Umbilical cord (tissue), 2 donors: ENCODE measurements at places on chromosomes 3 and 15. TPM values are rescaled to one million over a fixed set of nuclear protein-coding genes. Genes with fewer than 3 reads are reported as not detected.

GRCh38 chr3:64053581-64053980 is 30.3 kb upstream of the PSMD6 start:
- DNase-seq, result no peak

The SCAMP2 gene
- total RNA-seq, result 19.0 TPM

The RTP2 gene
- total RNA-seq, result not detected

- DNase-seq, result no peak
Observed at GRCh38 chr15:59562448-59563186, 49.0 kb upstream of the GCNT3 start.

DNA sequence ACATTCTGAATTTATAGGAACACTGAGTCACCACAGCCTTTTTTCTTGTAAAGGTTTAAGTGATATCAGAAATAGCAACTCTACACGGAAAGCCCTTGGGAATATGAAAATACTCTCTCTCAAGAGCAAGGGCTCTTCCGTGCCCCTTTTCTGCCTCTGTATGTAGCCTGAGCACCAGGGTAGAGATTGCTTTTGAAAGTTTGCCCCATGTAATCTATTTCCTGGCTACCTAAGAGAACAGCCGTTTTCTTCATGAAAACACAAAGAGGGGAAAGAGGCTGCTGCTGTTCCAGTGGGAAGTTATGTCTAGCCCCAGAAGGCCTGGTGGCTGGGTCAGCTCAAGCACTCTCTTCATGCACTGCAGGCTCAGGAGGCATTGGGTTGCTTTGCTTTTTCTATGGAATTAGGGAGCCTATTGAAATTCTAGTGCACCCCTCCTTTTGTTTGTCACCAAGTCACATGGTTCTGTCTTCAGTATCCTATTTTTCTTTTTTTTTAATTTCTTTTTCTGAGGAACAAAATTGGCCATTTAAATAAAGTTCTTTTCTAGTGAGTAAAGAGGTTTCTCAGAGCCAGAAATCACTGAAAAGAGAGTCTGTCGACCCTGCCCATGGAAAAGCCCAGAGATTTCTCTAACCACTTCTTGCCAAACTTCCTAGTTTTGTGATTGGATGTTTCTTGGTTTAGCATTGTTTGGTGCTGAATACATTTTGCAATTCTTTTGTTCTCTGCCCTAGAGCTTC is 39.5 kb downstream of the TIGIT start:
- DNase-seq, result no peak

DNA sequence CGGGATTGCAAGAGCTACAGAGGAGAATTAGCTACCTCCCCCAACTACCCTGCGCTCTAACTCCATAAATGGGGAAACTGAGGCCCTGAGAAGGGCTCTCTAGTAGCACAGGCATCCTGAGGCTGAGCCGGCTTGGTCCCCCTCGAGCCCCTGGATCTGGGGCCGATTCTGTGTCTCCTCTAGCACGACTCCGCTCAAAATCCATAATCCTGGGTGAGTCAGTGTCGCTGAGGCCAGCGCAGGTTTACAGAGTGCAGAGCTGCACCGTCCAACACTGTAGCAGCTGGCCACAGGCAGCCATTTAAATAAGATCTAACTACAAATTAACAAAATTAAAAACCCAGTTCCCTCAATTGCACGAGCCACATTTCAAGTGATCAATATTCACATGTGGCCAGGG is 10.8 kb downstream of the GATA2 start:
- DNase-seq, result peak; percentile 57

GRCh38 chr15:62844564-62845240 is 197.8 kb upstream of the TPM1 start:
- no peak for DNase-seq

DNA sequence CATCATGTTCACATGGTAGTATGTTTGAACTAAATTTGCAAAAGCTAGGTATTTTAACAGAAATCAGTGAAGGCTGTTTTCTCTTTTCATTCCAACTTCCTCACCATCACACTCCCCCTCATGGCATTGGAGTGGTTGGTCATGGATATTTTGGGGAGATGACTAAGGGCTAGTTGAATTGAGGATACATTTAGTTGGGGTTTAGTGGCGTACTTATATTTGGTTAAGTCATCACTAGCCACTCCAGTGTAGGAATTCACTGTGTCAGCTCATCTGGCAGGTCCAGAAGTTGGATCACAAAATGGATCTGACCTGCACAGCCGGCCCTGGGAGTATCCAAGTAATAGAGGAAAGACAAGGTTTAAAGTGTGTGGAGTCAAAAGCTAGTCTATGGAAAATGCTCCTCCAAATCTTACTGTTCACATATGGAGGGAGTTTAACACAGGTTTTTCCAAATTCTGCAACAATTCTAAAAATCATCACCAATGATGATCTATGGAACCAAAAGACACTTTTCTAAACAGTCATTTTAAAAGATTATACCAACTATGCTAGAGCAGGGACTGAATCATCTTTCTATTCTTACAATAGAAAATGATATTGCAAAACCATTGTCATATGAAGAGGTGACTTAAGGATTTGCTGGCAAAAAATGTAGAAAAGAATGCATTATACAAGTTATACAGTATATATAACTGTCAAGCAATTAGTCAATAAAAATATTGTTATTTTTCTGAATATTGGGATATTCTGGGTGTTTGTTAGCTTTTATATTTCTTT is 247.8 kb upstream of the PEX5L start:
- DNase-seq, result no peak

The CFAP100 gene
- 3.4 TPM for total RNA-seq

- DNase-seq, result no peak
Observed at GRCh38 chr15:31275331-31276262, 51.0 kb upstream of the KLF13 start.

- no peak for DNase-seq
Observed at GRCh38 chr3:55897573-55898224, 410.6 kb upstream of the WNT5A start.

The UBA3 gene
- 41.2 TPM for total RNA-seq

The SHC4 gene
- total RNA-seq, result 4.8 TPM

DNA sequence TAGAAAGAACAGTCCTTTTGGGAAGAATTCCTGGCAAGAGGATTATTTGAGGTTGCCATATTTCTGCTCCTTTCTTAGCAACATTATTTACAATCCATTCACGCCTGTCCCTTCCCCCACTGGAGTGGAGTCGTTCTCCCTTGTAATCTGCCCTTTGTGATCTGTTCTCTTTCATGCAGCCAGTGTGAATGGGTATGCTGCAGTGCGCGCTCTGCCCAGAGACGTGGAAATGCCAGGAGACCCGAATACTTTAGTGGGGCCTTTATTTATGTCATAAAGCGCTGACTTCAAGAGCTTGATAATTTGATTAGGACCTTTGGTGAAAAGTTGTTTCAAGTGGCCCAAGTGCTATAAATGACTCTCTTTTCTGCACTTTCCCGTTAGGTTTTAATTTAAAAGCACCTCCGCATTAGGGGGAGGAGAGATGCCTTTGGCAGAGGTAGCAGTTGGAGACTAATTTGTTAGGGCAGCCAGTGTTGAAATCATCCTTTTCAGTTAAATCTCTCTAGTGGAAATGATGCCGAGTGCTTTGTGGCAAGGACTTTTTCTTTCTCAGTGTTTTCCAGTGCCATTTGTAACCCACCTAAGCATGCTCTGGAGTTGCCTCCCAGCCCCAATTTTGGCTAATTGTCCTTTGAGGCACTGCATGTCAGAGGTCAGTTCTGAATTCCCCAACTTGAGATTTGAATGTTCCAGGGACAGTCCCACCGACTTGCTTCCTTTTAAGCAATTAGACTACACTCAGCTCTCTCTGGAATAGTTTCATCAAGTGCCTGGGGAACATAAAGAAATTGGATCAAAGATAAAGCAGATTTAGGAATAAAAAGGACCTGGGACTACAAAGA is 52.4 kb downstream of the PSMD6 start:
- peak; percentile 31 for DNase-seq

The CKMT1A gene
- 3.6 TPM for total RNA-seq

The LRRC31 gene
- not detected for total RNA-seq

DNA sequence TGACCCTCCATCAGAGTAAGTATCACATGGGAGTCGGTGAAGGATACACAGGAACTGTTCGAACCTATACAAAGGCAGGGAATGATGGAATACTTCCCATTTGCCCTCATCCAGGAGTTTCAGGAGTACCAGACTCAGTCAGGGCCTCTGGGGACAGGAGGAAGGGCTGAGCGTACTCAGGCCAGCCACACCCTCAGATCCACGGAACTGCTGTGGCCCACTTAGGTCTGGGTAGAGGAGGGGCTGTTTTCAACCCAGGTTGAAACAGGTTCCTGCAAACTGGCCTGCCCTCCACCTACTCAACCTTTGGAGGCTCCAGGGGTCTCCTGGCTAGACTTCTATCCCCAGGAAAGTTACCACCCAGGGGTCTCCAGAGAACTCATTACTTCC is 6.7 kb upstream of the IGDCC3 start:
- DNase-seq, result no peak

The TLR9 gene
- 0.24 TPM for total RNA-seq

The ZNF774 gene
- total RNA-seq, result 8.2 TPM

The ACTRT3 gene
- total RNA-seq, result 2.6 TPM

DNA sequence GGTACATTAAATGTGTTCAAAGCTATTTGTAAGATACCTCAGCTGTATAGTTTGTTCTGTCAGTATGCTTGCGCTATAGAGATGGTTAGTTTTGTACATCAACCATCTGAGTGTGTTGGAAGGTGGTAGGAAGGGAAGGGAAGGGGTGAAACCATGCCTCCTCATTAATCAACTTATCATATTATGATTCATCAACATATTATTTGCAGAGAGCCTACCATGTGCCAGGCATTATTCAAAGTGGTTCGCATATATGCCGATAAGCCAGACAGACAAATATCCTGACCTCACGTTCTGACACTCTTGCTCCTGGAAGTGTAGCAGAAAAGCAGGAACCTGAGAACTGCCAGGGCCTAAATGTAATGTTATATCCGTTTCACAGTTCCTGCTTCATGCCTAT is 248.1 kb upstream of the NR2E3 start:
- DNase-seq, result no peak

The IGSF11 gene
- total RNA-seq, result 7.7 TPM

- DNase-seq, result no peak
Observed at GRCh38 chr3:193873426-193874201, 262.3 kb upstream of the HES1 start.

The PPARG gene
- 2.9 TPM for total RNA-seq

GRCh38 chr3:42613462-42613861 is 13.0 kb downstream of the NKTR start:
- DNase-seq, result no peak

- DNase-seq, result peak; percentile 72
Observed at GRCh38 chr3:140863580-140864009, 78.0 kb upstream of the SLC25A36 start.

DNA sequence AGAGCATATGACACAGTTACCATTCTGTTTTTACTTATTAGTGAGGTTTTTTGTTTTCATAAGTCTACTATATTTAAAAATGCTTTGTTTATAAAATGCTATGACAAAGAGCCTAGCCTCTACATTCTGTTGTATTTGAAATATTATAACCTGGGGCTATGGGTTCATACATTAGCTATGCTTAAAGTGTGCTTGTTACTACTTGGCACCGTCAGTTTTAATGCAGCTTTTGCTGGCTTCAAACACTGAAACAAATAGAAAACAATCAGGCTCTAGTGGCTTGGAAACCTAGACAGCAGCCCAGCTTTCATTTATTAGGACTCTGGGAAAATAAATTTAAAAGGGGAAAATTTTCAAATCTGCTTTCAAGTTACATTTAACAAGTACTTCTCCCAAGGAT is 635.9 kb downstream of the CADM2 start:
- DNase-seq, result no peak

DNA sequence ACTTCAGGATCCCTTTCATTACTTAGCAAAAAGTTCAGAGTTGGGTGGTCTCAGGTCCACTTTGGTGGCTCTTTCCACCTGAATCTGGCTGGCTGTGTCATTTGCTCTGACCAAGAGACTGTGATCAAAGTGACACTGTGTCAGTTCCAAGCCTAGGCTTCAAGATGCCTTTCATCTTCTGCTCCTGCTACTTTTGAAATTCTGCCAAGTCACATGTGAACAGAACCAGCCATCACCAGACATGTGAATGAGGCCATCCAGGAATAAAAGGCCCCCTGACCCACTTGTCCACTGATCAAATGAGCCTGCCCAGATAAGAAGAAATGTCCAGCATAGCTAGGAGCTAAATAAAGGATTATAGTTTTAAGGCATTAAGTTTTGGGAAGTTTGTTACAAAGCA is 132.2 kb downstream of the OSBPL10 start:
- DNase-seq, result peak; percentile 41

The SLC51A gene
- 7.9 TPM for total RNA-seq

DNA sequence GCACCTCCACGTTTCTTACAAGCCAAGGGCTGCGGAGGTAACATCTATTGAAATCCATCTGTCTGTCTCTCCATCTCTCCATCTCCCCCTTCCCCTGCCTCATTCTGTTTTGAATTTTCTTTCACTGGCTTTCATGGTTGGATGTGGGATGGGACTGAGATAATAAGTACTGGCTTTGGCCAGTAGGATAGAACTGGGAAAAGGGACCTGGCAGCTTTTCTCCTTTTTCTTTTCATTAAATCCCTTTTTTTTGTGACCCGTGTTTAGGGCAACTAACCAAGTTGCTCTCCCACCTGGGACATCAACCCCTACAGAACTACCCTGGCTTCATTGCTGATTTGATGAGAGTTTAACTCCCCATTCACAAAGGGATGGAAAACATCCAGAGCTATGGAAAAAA is 66.8 kb upstream of the ADAMTSL3 start:
- no peak for DNase-seq

DNA sequence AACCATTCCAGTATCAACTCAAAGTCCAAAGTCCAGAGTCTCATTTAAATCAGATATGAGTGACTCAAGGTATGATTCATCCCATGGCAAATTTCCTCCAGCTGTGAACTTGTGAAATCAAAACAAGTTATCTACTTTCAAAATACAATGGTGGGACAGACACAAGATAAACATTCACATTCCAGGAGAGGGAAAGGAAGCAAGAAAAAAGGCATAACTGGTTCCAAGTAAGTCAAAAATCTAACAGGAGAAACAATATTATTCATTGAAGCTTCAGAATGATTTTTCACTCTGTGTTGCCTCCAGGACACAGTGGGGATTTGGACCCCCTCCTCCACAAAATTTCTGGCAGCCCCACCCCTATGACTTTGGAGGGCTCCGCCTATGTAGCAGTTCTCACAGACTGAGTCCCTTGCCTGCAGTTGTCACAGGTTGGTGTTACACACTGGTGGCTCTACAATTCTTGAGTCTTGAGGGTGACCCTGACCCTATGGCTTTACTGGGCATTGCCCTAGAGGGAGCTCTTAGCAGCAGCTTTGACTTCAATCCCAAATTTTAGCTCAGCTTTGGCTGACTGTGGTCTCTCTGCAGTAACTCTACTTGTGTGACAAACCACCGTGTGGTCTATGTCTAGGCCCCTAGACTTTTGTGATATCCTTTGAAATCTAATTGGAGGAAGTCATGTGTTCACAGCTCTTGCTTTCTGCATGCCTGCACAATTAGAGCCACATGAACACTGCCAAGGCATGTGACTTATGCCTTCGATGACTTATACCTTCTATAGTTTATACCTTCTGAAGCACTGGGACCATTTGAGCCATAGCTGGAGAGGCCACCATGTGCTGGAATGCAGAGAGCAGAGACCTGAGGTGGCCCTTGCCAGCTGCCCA is 644.2 kb downstream of the GRM7 start:
- no peak for DNase-seq

GRCh38 chr3:170338690-170339340 is 18.7 kb upstream of the SKIL start:
- no peak for DNase-seq

GRCh38 chr3:101973163-101973505 is 123.8 kb downstream of the NFKBIZ start:
- DNase-seq, result no peak

- no peak for DNase-seq
Observed at GRCh38 chr3:21722301-21722700, 28.7 kb downstream of the ZNF385D start.

The IL5RA gene
- 3.9 TPM for total RNA-seq

- no peak for DNase-seq
Observed at GRCh38 chr3:9682096-9682495, 21.5 kb upstream of the CPNE9 start.
